Type B pancreatic cell (in vitro differentiated cells): ENCODE measurements at places on chromosomes 16 and 17. TPM values are rescaled to one million over a fixed set of nuclear protein-coding genes. Genes with fewer than 3 reads are reported as not detected.
A peak's percentile ranks its signal among the peaks of the same experiment; 100 is the strongest.

GRCh38 chr17:36602030-36602748, 806 bp downstream of the MRM1 start:
- peak overlapping the region; percentile 90 for H3K4me3 ChIP-seq
- peaks cover 4% of the 10 kb centered on the region for H3K36me3 ChIP-seq
- peaks cover 31% of the 10 kb centered on the region for H3K4me1 ChIP-seq
- peak overlapping the region; percentile 69 for H3K27ac ChIP-seq

DNA sequence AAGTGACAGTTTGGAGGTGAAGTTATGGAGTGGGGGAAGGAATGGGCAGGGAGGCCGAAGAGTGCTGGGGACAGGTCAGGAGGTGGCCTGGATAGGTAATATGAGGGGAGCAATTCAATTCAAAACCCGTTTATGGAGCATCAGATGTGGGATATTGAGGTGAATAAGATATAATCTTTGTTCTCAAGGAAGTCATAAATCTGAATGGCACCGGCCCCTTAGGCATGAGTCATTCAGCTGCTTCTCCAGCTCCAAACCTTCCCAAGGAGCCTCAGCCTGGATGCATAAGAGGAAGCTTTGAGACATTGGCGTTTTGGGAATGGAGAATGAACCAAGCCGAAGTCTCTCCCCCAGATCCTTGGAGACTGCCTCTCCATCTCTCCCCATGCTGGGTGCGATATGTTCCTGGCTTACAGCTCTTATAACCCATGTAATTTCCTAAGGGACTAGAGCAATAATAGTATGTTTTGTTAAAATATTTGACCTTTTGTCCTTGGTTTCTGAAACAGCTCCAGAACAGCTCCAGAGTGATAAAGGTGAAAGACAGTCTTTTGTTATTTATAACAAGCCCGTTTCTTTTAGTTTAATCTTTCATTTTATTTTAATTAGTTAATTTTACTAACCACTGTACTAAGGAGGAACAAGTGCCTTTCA, 1.7 kb downstream of the TUBG2 start:
- H3K27me3 ChIP-seq, result no peaks in the 10 kb centered on the region
- H3K4me1 ChIP-seq, result peaks cover 12% of the 10 kb centered on the region
- DNase-seq, result no peak
- peaks cover 7% of the 10 kb centered on the region for H3K36me3 ChIP-seq
- H3K4me3 ChIP-seq, result peak overlapping the region; percentile 78

DNA sequence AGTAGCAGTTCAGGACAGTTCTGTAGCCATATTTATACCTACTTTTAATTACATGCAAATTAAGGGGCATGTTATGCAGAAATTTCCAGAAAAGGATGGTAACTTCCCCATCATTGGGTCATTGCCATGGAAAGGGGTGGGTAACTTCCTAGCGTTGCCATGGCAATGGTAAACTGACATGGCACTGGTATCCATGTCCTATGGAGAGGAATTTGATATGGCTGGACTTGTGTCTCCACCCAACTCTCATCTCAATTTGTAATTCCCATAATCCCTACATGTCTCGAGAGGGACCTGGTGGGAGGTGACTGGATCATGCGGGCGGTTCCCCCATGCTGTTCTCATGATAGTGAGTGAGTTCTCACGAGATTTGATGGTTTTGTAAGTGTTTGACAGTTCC, 35.6 kb upstream of the CACNG4 start:
- no peak for DNase-seq
- H3K4me3 ChIP-seq, result no peak overlapping the region
- H3K36me3 ChIP-seq, result no peaks in the 10 kb centered on the region
- no peaks in the 10 kb centered on the region for H3K4me1 ChIP-seq
- H3K27me3 ChIP-seq, result no peaks in the 10 kb centered on the region
- no peak overlapping the region for H3K27ac ChIP-seq

DNA sequence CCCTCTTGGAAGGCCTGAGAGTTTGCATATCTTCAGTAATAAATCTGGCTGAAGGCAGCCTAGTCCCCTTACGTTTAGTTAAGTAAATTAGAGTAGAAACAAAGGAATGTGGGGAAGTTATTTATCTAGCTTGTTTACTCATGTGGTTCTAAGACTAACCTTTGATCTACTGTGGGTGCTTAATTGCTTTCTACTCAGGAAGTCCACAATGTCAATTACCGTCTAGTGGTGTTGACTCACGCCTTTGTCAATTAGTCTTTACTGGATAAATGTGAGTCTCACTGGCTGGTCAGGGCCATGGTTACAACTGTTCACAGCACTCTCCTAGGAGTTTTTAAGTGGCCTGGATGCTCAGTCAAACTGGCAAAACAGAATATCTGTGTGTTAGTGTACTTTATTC, 2338.4 kb downstream of the TP53TG3F start:
- H3K36me3 ChIP-seq, result no peaks in the 10 kb centered on the region
- no peak for DNase-seq
- no peaks in the 10 kb centered on the region for H3K4me1 ChIP-seq
- no peak overlapping the region for H3K27ac ChIP-seq
- H3K27me3 ChIP-seq, result no peaks in the 10 kb centered on the region

- H3K4me3 ChIP-seq, result no peak overlapping the region
- DNase-seq, result no peak
- no peaks in the 10 kb centered on the region for H3K4me1 ChIP-seq
- H3K27me3 ChIP-seq, result peaks cover 99% of the 10 kb centered on the region
Measured at GRCh38 chr17:48745381-48746275, 17.1 kb upstream of the HOXB13 start.

DNA sequence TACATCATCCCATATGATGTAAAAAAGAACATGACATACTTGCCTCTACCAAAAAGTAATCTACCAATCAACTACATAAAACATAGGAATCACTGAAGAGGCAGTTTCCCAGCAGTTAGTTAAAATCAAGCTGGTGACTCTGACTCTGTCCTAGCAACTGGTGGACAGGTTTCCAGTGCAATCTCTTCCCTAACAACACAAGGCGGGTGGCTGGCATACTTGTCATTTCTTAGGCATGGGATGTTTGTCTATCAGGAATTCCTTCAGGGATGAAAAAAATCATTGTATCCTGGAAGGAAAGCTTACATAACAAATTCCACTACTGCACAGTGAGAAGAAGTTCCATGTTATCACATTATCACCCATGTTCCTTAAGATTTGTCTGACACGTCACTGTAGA, 50.9 kb downstream of the HELZ start:
- DNase-seq, result no peak
- H3K4me1 ChIP-seq, result no peaks in the 10 kb centered on the region
- H3K4me3 ChIP-seq, result no peak overlapping the region
- H3K27me3 ChIP-seq, result no peaks in the 10 kb centered on the region

- no peak overlapping the region for H3K27ac ChIP-seq
- no peaks in the 10 kb centered on the region for H3K36me3 ChIP-seq
- peaks cover 5% of the 10 kb centered on the region for H3K4me1 ChIP-seq
- no peak overlapping the region for H3K4me3 ChIP-seq
- peaks cover 6% of the 10 kb centered on the region for H3K27me3 ChIP-seq
Measured at GRCh38 chr16:12609937-12610699, 193.6 kb downstream of the CPPED1 start.

GRCh38 chr17:50272711-50273653, 1.3 kb upstream of the TMEM92 start:
- H3K36me3 ChIP-seq, result no peaks in the 10 kb centered on the region
- H3K4me3 ChIP-seq, result peak overlapping the region; percentile 75
- peak overlapping the region; percentile 41 for H3K27ac ChIP-seq
- H3K4me1 ChIP-seq, result peaks cover 45% of the 10 kb centered on the region
- peaks cover 24% of the 10 kb centered on the region for H3K27me3 ChIP-seq

GRCh38 chr16:51034481-51035109, 116.5 kb downstream of the SALL1 start:
- no peaks in the 10 kb centered on the region for H3K36me3 ChIP-seq
- no peak for DNase-seq
- H3K4me1 ChIP-seq, result peaks cover 13% of the 10 kb centered on the region
- H3K4me3 ChIP-seq, result no peak overlapping the region
- H3K27me3 ChIP-seq, result peaks cover 17% of the 10 kb centered on the region
- no peak overlapping the region for H3K27ac ChIP-seq

DNA sequence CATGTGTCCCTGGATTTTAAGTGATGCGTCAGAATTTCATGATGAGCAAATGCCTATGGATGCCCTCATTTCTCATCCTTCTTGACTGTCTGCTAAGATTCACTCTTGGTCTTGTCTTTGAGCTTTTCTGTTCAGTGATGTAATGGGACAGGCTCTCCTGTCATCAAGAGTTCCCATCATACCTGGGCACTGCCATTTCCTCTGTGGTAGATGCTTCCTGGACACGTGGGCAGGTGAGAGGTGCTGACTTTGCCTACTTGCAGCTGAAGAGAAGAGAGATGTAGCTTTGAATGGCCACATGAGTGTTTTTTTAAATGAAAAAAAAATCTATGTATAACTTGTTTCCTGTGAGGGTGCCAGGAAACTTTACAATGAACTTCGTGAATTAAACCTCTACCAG, 557.7 kb downstream of the MAF start:
- DNase-seq, result no peak
- H3K4me1 ChIP-seq, result peaks cover 4% of the 10 kb centered on the region

GRCh38 chr17:73645050-73645871, 1.0 kb upstream of the SDK2 start:
- H3K36me3 ChIP-seq, result no peaks in the 10 kb centered on the region
- DNase-seq, result peak; percentile 81
- H3K4me1 ChIP-seq, result peaks cover 48% of the 10 kb centered on the region
- no peak overlapping the region for H3K27ac ChIP-seq
- peak overlapping the region; percentile 84 for H3K4me3 ChIP-seq

DNA sequence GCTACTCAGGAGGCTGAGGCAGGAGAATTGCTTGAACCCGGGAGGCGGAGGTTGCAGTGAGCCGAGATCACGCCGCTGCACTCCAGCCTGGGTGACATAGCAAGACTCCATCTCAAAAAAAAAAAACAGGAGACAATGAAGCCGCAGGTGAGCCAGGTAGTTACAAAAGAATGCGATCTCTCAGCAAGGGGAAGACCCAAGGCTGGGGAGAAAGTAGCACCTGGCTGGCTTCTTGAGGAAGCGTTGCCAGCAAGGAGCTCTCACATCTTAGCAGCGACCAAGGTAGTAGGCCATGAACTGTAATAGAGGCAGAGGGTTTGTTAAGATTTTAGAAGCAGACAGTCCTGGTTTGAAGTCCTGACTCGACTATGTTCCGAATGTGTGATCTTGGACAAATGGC, 175.0 kb downstream of the AIPL1 start:
- H3K36me3 ChIP-seq, result no peaks in the 10 kb centered on the region
- no peak overlapping the region for H3K27ac ChIP-seq
- H3K27me3 ChIP-seq, result peaks cover 52% of the 10 kb centered on the region
- no peak for DNase-seq
- H3K4me1 ChIP-seq, result peaks cover 25% of the 10 kb centered on the region

DNA sequence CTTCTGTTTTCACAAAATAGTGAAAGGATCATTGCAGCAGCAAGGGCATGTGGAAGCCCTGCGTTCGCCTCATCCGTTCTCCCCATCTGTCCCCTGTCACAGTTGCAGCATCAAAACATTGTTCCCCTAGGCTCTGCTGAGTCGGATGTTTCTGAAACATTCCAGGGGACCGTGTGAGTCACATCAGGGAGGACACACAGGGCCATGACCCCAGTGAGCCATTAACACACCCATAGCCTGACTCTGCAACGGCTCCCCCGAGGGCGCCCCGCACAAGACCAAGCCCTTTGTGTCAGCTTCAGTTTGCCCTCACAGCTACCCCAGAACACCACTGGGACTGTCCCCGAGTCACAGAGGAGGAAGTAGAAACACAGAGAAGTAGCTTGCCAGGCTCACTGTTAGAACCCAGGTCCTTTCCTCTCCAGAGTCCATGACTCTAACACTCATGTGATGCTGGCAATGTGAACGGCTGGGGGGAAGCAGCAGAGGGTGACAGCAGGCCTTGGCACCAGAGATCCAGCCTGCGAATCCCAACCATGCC, 63.3 kb upstream of the HSBP1 start:
- H3K27ac ChIP-seq, result peak overlapping the region; percentile 49
- H3K27me3 ChIP-seq, result peaks cover 11% of the 10 kb centered on the region
- DNase-seq, result no peak
- peaks cover 12% of the 10 kb centered on the region for H3K4me1 ChIP-seq

DNA sequence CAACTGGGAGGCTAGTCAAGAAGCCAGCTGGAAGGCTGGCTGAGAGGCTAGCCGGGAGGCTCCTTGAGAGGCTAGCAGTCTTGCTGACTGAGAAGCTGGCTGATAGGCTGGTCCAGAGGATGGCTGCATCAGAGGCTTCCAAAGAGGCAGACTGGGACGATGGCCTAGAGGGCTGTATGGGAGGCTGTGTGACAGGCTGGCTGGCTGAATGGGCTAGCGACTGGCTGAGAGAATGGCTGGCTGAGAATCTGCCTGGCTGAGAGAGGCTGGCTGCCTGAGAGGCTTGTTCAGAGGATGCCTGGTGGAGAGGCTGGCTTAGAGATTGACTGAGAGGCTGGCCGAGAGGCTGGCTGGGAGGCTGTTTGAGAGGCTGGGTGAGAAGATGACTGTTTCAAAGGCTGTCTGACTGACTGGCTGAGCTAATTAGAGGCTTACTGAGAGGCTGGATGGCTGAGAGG, 34.8 kb upstream of the ACSM2B start:
- DNase-seq, result no peak
- no peaks in the 10 kb centered on the region for H3K36me3 ChIP-seq
- H3K4me3 ChIP-seq, result no peak overlapping the region
- no peak overlapping the region for H3K27ac ChIP-seq

DNA sequence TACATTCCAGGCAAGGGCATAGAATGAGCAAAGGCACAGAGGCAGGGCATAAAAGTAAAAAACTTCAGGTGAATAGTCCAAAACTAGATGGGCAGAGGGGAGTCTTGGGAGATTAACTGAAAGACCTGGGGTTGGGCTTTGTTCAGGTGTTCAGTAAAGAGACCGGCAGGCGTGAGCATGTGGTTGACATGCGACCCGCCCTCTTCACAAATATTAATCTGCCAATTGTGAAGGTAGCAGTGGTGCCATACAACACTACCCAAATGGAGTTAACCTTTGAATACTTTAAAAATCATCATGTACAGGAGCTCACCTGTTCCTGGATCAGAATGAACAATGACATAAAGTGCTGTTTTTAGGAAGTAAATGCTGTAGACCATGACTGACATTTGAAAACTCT, 225.5 kb downstream of the LGALS9B start:
- no peak overlapping the region for H3K4me3 ChIP-seq
- H3K4me1 ChIP-seq, result peaks cover 8% of the 10 kb centered on the region
- DNase-seq, result no peak
- no peaks in the 10 kb centered on the region for H3K27me3 ChIP-seq
- H3K27ac ChIP-seq, result no peak overlapping the region
- H3K36me3 ChIP-seq, result peaks cover 9% of the 10 kb centered on the region

- no peak overlapping the region for H3K27ac ChIP-seq
- no peaks in the 10 kb centered on the region for H3K36me3 ChIP-seq
- H3K27me3 ChIP-seq, result no peaks in the 10 kb centered on the region
- no peak for DNase-seq
- no peak overlapping the region for H3K4me3 ChIP-seq
Measured at GRCh38 chr17:11779892-11780291, 181.6 kb downstream of the DNAH9 start.

- DNase-seq, result no peak
- no peak overlapping the region for H3K4me3 ChIP-seq
- H3K36me3 ChIP-seq, result no peaks in the 10 kb centered on the region
- peaks cover 10% of the 10 kb centered on the region for H3K4me1 ChIP-seq
- peaks cover 9% of the 10 kb centered on the region for H3K27me3 ChIP-seq
Measured at GRCh38 chr17:33019161-33019890, 27.7 kb downstream of the SPACA3 start.

The ERCC4 gene
- 10.6 and 17.9 TPM in 2 replicates for total RNA-seq

The TMEM256 gene
- total RNA-seq, result 89.8 and 90.3 TPM in 2 replicates

The TMEM235 gene
- 0.43 TPM in 1 of 2 replicates, not detected in the other for total RNA-seq
